Retina (tissue), 1 donor: ENCODE measurements at places on chromosomes 3 and 15.

DNA sequence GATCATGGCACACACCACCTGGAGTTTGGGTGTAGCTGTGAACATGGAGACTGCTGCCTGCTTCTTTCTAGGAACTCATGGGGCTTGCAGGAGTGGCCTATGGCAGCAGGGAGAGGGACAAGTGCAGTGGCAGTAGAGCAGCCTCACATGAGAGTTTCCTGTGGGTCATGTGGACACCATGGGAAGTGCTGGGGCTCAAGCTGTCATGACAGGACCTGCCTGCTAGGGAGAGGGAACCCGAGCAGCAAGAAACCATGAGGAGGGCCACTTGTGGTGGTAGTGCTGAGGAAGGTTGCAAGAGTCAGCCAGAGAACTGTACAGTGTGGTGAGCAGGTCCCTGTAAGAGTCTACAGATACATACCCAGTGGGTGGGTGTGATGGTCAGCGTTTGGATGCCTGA is 73.8 kb upstream of the MRPS22 start:
- DNase-seq: no peak

DNA sequence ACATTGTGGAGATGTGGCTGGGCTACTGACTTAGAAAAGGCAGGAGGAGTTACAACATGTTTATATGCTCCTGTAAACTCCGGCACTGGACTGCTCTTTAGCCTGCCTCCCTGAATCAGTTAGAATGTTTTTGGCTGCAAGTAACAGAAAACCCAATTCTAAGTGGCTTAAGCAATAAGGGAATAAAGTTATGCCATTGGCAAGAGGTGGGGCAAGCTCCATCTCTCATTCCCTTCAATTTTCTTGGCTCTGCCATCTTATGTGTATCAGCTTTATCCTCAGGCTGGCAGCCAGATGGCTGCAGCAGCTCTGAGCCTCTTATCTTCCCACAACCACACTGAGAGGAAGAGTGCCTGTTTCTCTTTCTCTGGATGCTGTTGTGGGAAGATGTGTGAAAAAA is 22.4 kb upstream of the MEIS2 start:
- no peak for DNase-seq

- no peak for DNase-seq
These were observed 151.7 kb upstream of the PROK2 start for GRCh38 chr3:71936681-71937080.

GRCh38 chr3:22951910-22952309 is 251.2 kb upstream of the UBE2E2 start:
- no peak for DNase-seq

- no peak for DNase-seq
These were observed 49.4 kb upstream of the ACVR2B start for GRCh38 chr3:38404286-38404685.

GRCh38 chr3:4985330-4986174 is 6.3 kb downstream of the BHLHE40 start:
- DNase-seq: no peak

DNA sequence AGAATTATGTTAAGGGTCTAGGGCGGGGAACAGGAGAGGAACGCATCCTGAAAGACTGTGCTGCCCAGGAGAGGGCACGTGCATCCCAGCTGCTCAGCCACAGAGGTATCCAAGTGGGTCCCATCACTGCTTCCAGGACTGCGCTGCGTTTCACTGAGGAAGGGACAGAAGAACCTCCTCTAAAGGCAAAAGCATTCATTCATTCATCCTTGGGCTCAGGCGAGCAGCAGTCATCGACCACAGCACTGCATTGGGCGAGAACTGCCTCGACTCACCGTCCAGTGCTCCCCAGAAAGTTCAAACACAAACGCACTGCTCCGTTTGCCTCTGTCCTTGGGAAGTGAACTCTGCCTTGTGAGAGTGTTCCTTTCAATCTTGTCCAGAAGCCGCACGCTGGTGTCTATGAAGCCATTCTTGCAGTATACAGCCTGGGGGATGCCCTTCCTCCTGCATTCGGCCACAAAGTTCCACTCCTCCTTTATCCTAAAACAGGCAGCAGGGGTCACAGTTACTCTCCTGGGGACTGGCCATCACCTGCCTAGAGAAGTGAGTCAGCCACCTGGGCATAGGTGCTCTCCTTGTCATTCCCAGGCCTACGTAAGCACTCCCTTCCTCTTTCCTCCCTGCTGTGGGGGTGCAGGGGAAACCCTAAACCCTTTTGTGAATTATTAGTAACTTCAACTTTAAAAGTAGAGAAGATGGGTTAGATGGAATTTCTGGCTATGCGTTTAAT is 21.2 kb downstream of the LRRC2 start:
- DNase-seq: no peak
